Thoracic aorta (tissue), 2 donors: ENCODE measurements at places on chromosomes 12 and 14. TPM values are rescaled to one million over a fixed set of nuclear protein-coding genes. Genes with fewer than 3 reads are reported as not detected.

- H3K27ac ChIP-seq, result no peak overlapping the region
- no peaks in the 10 kb centered on the region for H3K4me1 ChIP-seq
- no peak for DNase-seq
- H3K27me3 ChIP-seq, result no peaks in the 10 kb centered on the region
- no peak overlapping the region for H3K4me3 ChIP-seq
Measured at GRCh38 chr12:128933039-128933438, 79.8 kb downstream of the GLT1D1 start.

DNA sequence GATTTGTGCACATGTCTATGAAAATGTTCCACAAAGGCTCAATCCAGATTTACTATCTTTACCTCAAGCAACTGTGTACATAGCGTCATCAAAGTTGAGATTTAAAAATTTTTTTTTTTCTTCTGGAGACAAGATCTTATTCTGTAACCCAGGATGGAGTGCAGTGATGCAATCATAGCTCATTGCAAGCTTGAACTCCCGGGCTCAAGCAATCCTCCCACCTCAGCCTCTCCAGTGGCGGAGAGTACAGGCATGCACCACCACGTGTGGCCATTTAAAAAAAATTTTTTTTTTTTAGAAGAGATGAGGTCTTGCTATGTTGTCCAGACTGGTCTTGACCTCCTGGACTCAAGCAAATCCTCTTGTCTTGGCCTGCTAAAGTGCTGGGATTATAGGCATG is 2.3 kb downstream of the COCH start:
- no peaks in the 10 kb centered on the region for H3K36me3 ChIP-seq
- peaks cover 15% of the 10 kb centered on the region for H3K4me1 ChIP-seq
- no peak for DNase-seq
- no peak overlapping the region for H3K27ac ChIP-seq
- H3K27me3 ChIP-seq, result peaks cover 10% of the 10 kb centered on the region

DNA sequence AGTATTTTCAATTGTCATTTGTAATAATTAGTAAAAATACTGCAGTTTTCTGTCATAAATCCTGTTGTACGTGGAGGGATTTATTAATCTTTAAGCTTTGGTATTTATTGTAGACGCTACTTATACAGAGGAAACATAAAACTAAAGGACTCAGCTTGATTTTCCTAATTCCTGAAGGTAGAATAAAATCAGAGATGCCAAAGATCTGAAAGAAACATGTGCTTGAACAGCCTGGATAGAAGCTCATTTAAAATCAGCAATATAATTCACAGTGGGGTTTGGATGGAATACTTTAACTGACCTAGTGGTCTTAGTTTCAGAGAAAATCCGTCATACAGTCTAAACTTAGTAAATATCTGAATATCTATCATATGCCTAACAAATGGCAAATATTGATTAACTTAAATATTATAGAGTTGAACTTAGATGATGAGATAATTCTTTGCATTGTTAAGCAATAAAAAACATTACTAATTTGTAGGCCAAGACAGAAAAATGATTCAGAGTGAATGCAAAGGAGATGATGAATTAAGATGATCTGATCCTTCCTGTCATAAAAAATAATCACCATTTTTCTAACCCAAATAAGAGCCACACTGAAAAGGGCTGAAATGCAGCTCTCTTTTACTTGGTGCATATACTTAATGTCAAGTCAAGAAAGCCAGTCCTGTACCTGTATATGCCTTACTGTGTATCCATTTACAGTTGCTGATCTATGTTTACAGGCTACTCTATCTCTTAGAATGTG is 397.1 kb upstream of the DCN start:
- H3K27ac ChIP-seq, result no peak overlapping the region
- no peak for DNase-seq
- no peaks in the 10 kb centered on the region for H3K4me1 ChIP-seq
- H3K27me3 ChIP-seq, result no peaks in the 10 kb centered on the region
- no peak overlapping the region for H3K4me3 ChIP-seq
- no peaks in the 10 kb centered on the region for H3K36me3 ChIP-seq

Gene NAB2
- total RNA-seq, result 39.3 TPM

Gene ARHGAP9
- total RNA-seq, result 32.5 TPM

- H3K36me3 ChIP-seq, result no peaks in the 10 kb centered on the region
- no peak overlapping the region for H3K27ac ChIP-seq
- no peaks in the 10 kb centered on the region for H3K4me1 ChIP-seq
- H3K27me3 ChIP-seq, result no peaks in the 10 kb centered on the region
- no peak overlapping the region for H3K4me3 ChIP-seq
Measured at GRCh38 chr12:33763331-33763730, 259.0 kb upstream of the ALG10 start.

DNA sequence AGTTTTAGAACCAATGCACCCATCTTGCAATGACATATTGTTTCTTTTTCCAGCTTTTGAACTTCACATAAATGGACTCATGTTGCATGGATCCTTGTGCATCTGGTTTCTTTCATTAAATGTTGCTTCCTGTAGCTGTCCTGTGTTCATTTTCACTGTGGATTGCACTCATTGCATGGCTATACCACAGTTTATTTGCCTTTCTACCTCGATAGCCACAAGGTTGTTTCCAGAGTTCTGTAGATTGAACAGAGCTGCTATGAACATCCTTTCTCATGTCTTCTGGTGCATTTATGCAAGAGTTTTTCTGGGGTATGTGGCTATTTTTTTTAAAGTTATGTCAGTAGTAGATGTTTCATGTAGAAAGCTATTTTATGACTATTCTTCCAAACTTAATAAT is 3.5 kb upstream of the KRT81 start:
- H3K4me1 ChIP-seq, result no peaks in the 10 kb centered on the region
- no peaks in the 10 kb centered on the region for H3K27me3 ChIP-seq
- DNase-seq, result no peak

- H3K27ac ChIP-seq, result no peak overlapping the region
- H3K27me3 ChIP-seq, result no peaks in the 10 kb centered on the region
- DNase-seq, result no peak
- H3K4me1 ChIP-seq, result no peaks in the 10 kb centered on the region
Measured at GRCh38 chr14:99800781-99801180, 7.6 kb downstream of the EML1 start.

DNA sequence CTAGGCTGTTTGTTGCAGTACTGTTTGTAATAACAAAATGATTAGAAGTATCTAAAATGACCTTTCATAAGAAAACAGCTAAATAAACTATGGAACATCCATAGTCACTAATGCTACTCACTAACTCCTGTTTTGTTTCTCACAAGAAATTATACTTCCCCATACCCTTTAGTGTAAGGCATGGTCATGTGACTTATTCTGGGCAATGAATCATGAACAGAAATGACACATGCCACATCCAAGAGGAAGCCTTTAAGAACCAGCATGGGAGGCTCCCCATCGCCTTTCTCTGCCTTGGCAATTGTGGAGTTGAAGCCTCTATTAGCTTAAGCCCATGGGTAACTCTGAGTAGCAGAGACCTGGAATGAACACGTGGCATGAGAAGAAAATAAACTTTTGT is 49.3 kb downstream of the KSR2 start:
- no peak overlapping the region for H3K4me3 ChIP-seq
- H3K4me1 ChIP-seq, result no peaks in the 10 kb centered on the region
- H3K27ac ChIP-seq, result no peak overlapping the region

DNA sequence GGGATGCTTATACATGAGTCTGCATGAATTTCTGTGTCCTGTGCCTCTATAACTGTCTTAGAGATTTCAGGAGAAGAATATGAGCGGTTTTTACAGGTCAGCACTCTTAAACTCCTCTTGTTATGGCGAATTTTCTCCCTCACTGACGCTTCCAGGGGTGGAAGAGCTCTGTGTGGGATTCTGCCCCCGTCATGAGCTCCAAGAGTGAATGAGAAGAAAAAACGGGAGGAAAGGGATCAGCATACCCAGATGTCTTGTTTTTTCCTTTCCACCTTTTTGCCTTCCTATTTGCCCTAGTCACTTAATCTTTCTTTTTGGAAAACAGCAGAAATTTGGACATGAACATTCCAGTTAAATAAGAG is 651 bp downstream of the PFKM start:
- H3K27ac ChIP-seq, result peak overlapping the region; percentile 49
- peak overlapping the region; percentile 93 for H3K4me3 ChIP-seq
- no peak for DNase-seq
- H3K4me1 ChIP-seq, result peaks cover 3% of the 10 kb centered on the region
